ENCODE measurements at places on chromosomes 6 and 20.

- no peak for DNase-seq
These were observed 214.0 kb downstream of the CLIC5 start for GRCh38 chr6:45801471-45802289.

DNA sequence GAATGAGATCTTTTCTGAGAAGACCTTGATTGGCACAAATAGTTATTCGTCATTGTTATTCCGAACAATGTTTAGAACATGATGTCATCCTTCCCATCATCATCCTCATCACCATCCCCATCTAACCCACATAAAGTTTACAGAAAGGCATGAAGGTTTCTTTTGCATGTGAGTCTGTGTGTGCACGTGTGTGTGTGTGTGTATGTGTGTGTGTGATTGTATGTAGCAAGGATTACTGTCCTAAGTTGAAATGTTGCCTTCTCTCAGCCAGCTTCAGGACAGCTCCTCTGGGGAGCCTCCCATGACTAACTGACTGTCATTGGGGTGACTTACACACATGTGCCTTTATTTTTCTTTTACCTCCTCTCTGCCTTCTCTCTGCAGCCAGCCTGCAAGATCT lies 113.5 kb downstream of the SLC22A3 start:
- no peak for DNase-seq

GRCh38 chr6:141309295-141309694 lies 823.4 kb upstream of the GJE1 start:
- no peak for DNase-seq

- DNase-seq = no peak
These were observed 118.9 kb upstream of the CEP85L start for GRCh38 chr6:118770112-118770788.

DNA sequence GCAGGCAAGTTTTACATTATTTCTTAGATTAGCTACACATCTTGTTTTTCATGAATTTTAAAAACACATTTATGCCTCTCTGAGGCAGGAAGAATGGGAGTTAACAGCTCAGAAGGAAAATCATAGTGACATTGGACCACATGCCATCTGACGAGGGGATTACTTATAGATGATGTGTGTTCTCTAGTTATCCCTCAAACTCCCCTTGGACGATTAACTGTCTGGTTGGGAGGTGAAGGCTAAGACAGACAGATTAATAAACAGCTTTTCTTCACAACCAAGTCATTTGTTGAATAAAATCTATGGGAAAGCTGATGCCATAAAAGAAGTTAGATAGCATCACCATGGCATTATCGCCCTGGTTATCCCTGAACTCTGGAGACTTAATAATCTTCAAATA lies 80.0 kb upstream of the PREP start:
- DNase-seq = no peak

- no peak for DNase-seq
These were observed 57.3 kb upstream of the EDN1 start for GRCh38 chr6:12232821-12233220.

DNA sequence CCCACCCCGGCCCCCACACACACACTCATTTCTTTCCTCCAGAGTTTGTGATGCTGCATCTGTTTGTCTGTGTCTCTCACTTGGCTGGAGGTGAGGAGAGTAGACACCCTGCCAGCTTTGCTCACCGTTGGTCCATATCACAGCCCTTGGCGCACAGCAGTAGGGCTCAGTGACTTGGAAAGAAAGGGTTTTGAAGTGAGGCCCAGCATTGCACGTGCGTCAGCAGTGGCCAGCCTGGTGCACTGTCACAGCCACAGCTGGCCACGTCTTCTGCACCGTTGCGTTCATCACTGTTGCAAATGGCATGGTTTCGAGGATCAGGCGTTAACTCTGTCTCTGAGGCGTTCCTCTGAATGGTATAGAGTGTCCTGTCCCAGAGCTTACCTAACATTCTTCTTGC lies 3.7 kb downstream of the WFDC5 start:
- DNase-seq = no peak

GRCh38 chr6:21414065-21414464 lies 179.5 kb upstream of the SOX4 start:
- DNase-seq = no peak

GRCh38 chr6:111552241-111552744 lies 53.4 kb downstream of the TRAF3IP2 start:
- DNase-seq = no peak

DNA sequence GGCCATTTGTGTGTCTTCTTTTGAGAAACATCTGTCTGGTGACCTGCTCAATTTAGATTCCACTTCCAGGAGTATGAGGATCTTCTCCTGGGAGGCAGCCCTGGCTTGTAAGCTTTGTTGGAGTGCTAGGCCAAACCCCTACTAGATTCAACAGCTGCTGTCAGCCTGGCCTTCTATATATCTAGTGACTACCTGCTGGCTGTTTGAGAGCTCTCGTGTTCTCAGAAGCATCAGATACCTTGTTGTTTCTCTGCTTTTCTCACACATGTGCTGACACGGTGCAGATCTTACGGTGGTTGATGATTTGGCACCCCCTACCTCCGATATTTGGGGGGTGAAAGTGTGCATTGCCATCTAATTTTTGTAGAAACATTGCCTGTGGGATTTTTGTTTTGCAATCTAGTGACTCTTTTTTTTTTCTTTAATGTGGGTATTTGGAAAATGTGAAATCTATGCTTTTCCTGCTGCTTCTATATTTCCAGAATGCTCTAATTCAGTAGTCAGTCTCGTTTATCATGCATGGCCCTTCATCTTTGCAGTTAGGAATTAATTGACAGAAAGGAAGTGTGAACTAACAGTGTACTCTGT lies 4.7 kb downstream of the CCN2 start:
- DNase-seq = no peak

DNA sequence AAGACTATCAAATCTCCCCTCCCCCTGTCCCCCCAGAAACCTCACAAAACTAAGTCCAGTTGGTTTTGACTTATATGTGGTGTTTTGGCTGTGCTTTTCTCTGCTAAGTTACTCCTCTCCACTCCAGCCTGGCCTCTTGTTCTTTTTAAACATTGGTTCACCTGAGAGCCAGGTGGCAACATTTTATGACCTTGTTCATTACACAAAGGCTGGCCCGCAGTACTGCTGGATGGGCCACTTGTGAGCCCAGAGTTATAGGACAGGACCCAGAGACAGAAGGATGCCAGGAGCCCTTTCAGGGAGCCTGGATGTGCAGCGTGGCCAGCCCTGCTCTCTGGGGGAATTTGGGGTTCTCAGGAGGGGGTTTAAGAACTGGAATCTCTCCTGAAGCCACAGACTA lies 90.0 kb downstream of the RAMACL start:
- no peak for DNase-seq

- DNase-seq = no peak
These were observed 96.2 kb upstream of the RSPO3 start for GRCh38 chr6:127022302-127022701.

- DNase-seq = no peak
These were observed 7.2 kb downstream of the AGPAT4 start for GRCh38 chr6:161266513-161267230.

DNA sequence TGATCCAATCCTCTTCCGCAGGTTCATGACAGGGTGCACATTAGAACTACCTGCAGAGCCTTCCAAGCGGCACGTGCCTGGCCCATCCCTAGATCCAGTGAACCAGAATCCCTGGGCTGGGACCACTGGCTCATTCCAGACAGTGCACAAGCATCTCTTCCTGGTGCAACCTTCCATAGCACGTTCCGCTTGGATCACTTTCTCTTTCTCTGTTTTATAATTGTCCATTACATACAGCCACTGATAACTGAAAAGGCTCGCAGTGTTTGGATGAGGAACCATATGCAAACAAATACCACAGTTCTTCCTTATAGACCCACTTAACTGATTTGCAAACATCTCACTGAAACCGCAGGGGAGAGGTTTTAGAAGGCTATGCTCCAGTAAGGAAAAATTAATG lies 59.6 kb upstream of the DDR1 start:
- no peak for DNase-seq

GRCh38 chr6:163416557-163417253 lies 2.2 kb downstream of the QKI start:
- DNase-seq = no peak

DNA sequence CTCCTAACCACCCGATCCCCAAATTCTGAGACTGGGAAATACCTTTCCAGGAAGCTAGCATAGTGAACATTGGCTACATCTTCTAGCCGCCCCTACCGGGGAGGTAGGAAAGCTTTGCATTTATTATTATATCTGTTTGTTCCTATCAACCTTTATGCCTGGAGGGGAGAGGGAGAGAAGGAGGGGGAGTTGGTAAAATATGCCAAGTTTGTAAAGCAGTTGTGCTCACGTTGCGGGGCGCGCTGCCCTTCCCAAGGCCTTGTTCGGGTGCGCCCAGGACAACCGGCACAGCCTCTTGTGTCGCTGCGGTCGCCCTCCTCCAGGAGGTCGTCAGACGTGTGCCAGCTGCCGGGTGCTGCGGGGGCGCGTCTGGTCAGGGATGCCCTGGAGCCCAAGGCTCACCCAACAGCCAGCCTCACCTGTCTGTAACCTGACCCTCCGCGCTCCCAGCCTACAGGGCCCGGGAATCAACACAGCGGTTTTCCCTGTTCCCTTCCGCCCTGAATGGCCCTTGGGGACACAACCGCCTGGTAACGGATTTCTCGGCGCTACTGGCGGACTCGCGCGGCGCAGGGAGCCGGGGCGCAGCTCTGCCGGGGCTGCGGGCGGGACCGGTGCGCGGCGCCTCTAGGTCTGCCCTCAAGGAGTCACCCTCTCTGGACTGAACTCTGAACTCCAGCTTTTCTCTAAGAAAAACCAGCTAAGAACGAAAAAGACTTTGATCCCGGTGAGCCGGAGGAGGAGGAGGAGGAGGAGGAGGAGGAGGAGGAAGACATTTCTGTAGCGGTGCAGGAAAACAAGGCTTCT lies 1.1 kb upstream of the OVOL2 start:
- DNase-seq = no peak

DNA sequence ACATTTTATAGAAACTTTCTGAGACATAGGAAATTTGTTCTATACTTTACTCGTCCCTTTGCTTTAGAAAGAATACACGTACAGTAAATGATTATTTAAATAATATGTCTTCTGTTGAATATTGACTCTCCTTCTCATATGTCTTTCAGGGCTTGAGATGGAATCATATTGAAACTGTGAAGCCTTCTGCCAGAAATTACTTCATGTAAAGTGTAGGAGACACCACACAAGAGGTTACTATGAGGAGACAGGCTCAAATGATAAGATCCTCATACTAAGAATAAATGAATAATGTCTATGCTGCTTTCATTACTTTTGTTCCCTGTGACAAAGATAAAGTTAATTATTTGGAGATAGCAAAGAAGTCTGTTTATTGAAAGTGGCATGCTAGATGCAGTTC lies 1240.3 kb upstream of the MAP3K7 start:
- DNase-seq = no peak

GRCh38 chr6:27238010-27238983 lies 9.2 kb upstream of the PRSS16 start:
- DNase-seq = no peak

DNA sequence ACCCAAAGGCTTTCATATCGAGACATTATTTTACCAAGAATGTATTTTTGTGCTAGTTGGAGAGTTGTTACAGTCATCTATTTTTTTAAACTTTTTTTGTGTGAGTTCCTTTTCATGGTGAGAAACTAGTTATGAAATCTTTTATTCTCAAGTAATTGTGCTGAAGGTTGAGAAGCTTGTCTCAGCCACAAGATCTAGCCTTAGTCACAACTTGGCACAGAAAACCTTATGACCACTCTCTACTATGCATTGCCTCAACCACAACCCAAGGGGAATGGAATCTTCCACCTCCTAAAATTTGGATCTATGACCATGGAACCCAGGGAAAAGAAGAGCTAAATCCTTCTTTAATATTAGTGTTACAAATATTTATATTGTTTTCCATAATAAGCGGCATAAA lies 58.5 kb downstream of the HS3ST5 start:
- no peak for DNase-seq

- no peak for DNase-seq
These were observed 140.3 kb downstream of the ATXN1 start for GRCh38 chr6:16621002-16621401.

DNA sequence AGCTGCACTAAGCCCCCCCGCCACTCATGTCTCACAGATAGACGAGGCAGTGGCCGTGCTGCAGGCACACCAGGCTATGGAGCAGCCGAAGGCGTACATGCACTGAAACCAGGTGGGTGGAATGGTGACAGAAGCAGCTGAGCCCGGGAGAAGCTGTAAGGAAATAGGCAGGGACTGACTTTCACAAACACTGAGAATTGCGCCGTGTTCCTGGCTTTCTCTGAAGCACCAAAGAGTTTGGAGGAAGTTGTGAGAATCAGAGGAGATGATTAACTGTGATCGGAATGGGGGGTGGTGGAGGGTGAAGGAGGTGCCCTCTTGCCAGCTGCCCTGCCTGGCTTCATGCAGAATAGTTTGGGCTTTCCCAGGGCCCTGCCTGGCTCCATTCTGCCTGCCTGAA lies 21.6 kb downstream of the TOMM34 start:
- DNase-seq = no peak

- DNase-seq = no peak
These were observed 109.4 kb upstream of the EMILIN3 start for GRCh38 chr20:41476013-41476441.

GRCh38 chr20:32365564-32365963 lies 7.4 kb downstream of the ASXL1 start:
- no peak for DNase-seq

DNA sequence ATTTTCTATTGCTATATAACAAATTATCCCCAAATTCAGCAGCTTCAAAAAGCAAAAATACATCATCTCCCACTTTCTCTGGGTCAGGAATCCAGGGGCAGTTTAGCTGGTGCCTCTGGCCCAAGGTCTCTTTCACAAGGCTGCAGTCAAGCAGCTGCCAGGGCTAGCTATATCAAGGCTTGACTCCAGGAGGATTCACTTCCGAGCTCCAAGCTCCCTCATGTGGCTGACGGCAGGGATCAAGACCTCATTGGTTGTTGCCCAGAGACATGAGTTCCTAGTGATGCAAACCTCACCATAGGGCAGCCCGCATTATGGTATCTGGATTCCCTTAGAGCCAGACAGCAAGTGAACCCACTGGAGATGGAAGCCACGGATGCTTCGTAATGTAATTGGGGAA lies 1.3 kb upstream of the VNN1 start:
- DNase-seq = no peak

GRCh38 chr20:40686434-40686882 lies 2.6 kb downstream of the MAFB start:
- DNase-seq = no peak

GRCh38 chr20:17850684-17851026 lies 117.9 kb downstream of the SNX5 start:
- no peak for DNase-seq
